ENCODE measurements at places on chromosomes 3 and 15. TPM values are rescaled to one million over a fixed set of nuclear protein-coding genes. Genes with fewer than 3 reads are reported as not detected.
A peak's percentile ranks its signal among the peaks of the same experiment; 100 is the strongest.

DNA sequence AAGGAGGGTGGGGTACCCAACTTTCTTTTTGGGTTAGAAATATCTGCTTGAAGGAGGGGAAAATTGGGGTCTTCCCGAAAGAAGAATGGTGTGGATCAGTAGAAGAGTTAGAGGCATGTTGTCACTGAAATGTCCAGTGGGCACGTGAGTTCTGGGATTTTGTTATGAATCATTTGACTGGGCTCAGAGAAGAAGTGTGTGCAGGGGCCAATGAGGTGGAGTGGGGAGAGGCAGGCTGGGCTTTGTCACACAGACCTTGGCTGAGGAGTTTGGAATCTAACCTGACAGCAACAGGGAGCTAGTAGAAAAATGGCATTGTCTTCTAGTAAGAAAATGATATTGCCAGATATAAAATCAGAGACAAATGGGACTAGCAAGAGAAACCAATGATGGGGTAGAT, 436.8 kb downstream of the MFSD1 start:
- DNase-seq: no peak

The SMAD6 gene
- 1.8 TPM for total RNA-seq

The CEP19 gene
- 2.6 TPM for total RNA-seq

GRCh38 chr3:66592927-66593625, 92.3 kb upstream of the LRIG1 start:
- DNase-seq: no peak

DNA sequence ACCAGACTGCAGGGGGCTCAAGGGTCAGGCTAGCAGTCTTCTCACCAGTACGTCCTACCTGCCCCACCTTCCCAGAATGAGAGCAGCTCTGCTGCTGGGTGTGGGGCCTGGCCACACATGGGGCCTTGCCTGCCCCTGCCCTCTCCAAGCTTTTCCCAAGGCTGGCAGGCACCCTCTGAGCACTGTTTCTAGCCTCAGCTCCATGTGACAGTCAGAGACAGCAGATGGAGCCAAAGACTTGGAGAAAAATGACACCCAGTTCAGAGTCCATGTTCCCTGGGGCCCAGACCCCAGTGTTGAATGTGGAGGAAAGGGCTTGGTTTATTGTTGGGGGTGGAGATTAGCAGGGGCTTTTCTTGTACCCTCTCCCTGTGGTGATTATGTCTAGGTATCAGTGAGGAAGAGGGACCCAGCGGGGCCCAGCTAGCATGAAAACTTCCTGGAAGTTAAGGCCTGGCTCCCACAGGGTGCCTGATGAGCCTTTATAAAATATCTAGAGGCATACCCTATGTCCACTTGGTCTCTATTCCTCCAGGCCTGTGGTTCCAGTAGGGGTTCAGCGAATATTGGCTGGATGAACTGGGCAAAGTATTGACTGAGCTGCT, 153.8 kb downstream of the EEFSEC start:
- DNase-seq: no peak

The LSM3 gene
- total RNA-seq: 14.2 TPM

- DNase-seq: no peak
Observed at GRCh38 chr3:152258448-152259393, 10.0 kb upstream of the MBNL1 start.

The KLHL40 gene
- total RNA-seq: not detected

GRCh38 chr3:36219398-36219797, 160.9 kb upstream of the STAC start:
- no peak for DNase-seq

The WDR93 gene
- not detected for total RNA-seq

DNA sequence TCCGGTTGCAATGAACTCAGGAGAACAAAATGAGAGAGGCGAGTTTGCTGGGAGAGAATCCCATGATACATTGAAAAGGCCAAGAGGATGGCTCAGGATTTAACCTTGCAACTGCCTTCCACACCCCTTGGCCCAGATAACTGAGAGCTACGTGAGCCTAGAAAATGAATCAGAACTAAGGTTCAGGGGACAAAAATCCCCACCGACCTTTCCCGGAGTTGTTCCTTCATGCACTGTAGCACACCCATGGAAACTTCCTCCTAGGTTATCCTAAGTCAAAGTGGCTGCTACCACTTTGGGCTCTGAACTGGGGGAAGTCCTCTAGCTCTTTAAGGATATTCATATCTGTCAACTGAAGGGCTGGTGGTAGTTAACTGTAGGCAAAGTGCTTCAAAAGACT, 58.3 kb upstream of the SLC4A7 start:
- no peak for DNase-seq

GRCh38 chr15:22936577-22937472, 43.3 kb downstream of the CYFIP1 start:
- peak; percentile 49 for DNase-seq

The HHATL gene
- not detected for total RNA-seq

The MOBP gene
- not detected for total RNA-seq

DNA sequence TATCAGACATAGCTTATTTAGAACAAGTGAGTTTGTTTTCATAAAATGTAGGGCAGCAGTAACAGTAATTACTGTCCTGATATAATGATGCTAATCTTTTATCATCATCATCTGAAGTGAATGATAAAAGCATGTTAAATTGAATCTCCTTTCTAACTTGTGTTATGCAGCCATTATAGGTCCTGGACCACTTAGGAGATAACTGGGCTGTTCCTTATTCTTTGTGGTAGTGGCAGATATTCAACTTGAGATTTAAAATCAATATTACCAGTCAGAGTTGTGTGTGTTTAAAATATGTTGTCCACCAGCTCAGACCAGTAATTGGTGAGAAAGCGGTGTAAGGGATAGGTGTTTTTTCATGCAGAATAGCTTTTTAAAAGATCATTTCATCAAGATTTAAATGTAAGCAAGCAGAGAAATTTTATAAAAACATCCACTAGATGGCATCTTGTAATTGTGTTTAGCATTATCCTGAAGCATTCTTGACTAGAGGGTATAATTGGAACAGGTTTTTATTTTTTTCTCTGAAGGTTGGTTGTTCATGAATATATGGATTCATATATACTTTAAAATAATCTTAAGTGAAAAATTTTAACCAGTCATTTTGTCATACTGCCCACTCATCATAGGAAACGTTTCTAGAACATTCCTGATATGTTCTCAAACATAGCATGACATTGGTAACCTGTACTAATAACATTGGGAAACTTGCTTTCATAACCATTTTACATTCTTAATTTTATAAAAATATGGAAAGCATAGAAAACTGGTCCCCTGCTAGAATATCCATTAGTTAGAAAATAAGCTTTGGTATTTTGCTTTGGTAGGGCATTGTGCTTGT, 153.9 kb downstream of the BBX start:
- peak; percentile 82 for DNase-seq

GRCh38 chr3:66392966-66393332, 107.9 kb downstream of the LRIG1 start:
- DNase-seq: no peak

All from Karpas-422 (cell line).